Peyer's patch (tissue), 4 donors: ENCODE measurements at places on chromosomes 12 and 14. TPM values are rescaled to one million over a fixed set of nuclear protein-coding genes. Genes with fewer than 3 reads are reported as not detected.
A peak's percentile ranks its signal among the peaks of the same experiment; 100 is the strongest.

TMEM229B gene
- 8.3 TPM for total RNA-seq

TOMM20L gene
- not detected for total RNA-seq

SLCO1C1 gene
- total RNA-seq, result 2.8 TPM

GALNT8 gene
- total RNA-seq, result 17.7 TPM

SPPL3 gene
- total RNA-seq, result 26.4 TPM

PARP2 gene
- 15.4 TPM for total RNA-seq

PLD4 gene
- 1.7 TPM for total RNA-seq

CKB gene
- 101 TPM for total RNA-seq

FERMT2 gene
- total RNA-seq, result 10.0 TPM

TRIM9 gene
- 5.0 TPM for total RNA-seq

KCNH5 gene
- not detected for total RNA-seq

AMN gene
- 809 TPM for total RNA-seq

- no peaks in the 10 kb centered on the region for H3K4me1 ChIP-seq
- no peak overlapping the region for H3K4me3 ChIP-seq
- H3K27ac ChIP-seq, result no peak overlapping the region
- no peak for DNase-seq
- peaks cover 35% of the 10 kb centered on the region for H3K36me3 ChIP-seq
These were observed 47.7 kb downstream of the ATP6V1D start for GRCh38 chr14:67311868-67312267.

- DNase-seq, result no peak
- no peak overlapping the region for H3K4me3 ChIP-seq
- H3K36me3 ChIP-seq, result no peaks in the 10 kb centered on the region
- no peak overlapping the region for H3K27ac ChIP-seq
- no peaks in the 10 kb centered on the region for H3K27me3 ChIP-seq
These were observed 145.8 kb downstream of the BICD1 start for GRCh38 chr12:32252199-32253073.

- no peaks in the 10 kb centered on the region for H3K27me3 ChIP-seq
- peaks cover 63% of the 10 kb centered on the region for H3K4me1 ChIP-seq
- H3K4me3 ChIP-seq, result peak overlapping the region; percentile 89
These were observed 43.8 kb upstream of the PNMA1 start for GRCh38 chr14:73757876-73758391.

GRCh38 chr12:121561009-121561395, 19.8 kb downstream of the KDM2B start:
- no peak overlapping the region for H3K4me3 ChIP-seq
- no peaks in the 10 kb centered on the region for H3K4me1 ChIP-seq
- no peak for DNase-seq
- H3K27me3 ChIP-seq, result no peaks in the 10 kb centered on the region

DNA sequence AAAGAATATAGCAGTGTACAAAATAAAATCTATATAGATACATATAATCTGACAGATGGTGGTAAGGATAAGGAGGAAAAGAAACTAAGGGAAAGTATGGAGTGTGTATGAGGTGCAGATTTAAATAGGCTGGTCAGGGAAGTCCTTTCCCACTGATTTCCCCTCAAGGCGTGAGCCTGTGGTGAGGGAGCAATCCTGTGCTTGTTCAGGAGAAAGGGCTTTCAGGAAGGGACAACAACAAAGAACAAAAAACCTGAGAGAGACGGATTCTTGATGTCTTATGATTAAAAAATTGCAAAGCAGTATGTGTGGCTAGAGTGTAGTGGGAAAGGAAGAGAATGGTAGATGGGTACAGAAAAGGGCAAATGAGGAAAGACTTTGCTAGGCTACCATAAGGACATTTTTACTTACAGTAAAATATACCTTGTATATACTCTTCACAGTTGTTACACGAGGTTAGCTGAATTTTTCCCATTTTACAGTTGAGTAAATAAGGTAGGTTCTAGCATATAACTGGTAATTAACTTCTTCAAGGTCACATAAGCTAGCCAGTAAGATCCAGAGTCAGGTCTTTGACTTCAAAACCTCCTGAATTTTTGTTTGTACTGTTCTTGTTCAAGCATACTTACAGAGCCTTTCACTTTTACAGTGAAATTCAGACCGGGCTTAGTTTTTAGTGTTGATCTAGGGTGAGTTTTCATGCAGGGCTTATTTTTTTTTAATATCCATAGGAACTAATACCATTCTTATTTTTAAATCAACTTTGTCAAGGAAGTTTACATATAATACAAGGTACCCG, 15.6 kb downstream of the CNOT2 start:
- peaks cover 6% of the 10 kb centered on the region for H3K4me1 ChIP-seq
- no peaks in the 10 kb centered on the region for H3K27me3 ChIP-seq

GRCh38 chr12:60421741-60422140, 825.9 kb downstream of the SLC16A7 start:
- no peaks in the 10 kb centered on the region for H3K36me3 ChIP-seq
- H3K27ac ChIP-seq, result no peak overlapping the region
- H3K27me3 ChIP-seq, result no peaks in the 10 kb centered on the region
- no peak for DNase-seq

- peak overlapping the region; percentile 95 for H3K4me3 ChIP-seq
- no peaks in the 10 kb centered on the region for H3K27me3 ChIP-seq
- H3K4me1 ChIP-seq, result no peaks in the 10 kb centered on the region
- DNase-seq, result peak; percentile 52
These were observed 988 bp upstream of the TMEM263 start for GRCh38 chr12:106954462-106955376.

- no peak overlapping the region for H3K4me3 ChIP-seq
- no peaks in the 10 kb centered on the region for H3K4me1 ChIP-seq
- no peak for DNase-seq
- H3K36me3 ChIP-seq, result no peaks in the 10 kb centered on the region
- no peak overlapping the region for H3K27ac ChIP-seq
These were observed 9.4 kb downstream of the ERP27 start for GRCh38 chr12:14928931-14929330.

DNA sequence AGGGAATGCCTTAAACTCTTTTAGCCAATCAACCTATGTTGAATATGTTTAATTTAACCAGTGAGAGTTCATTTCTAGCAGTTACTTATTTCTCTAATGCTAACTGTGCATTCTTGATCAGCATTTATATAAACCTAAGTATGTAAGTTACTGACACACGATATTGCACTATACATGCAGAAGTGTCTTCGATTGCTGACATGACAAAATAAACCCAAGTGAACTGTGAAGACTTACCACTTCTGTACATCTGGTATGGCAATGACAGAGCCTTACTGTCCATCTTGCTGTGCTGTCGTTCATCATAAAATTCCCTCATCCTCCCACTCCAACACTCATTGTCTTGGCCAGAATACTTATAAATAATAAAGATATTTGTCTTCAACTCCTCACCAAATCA, 131.8 kb downstream of the TSHR start:
- no peak overlapping the region for H3K27ac ChIP-seq
- H3K27me3 ChIP-seq, result no peaks in the 10 kb centered on the region
- no peak for DNase-seq
- H3K4me3 ChIP-seq, result no peak overlapping the region
- H3K4me1 ChIP-seq, result no peaks in the 10 kb centered on the region

GRCh38 chr12:120076651-120077050, 39.9 kb downstream of the RAB35 start:
- no peaks in the 10 kb centered on the region for H3K36me3 ChIP-seq
- H3K27ac ChIP-seq, result no peak overlapping the region

- H3K27me3 ChIP-seq, result no peaks in the 10 kb centered on the region
- no peaks in the 10 kb centered on the region for H3K4me1 ChIP-seq
- H3K27ac ChIP-seq, result no peak overlapping the region
- no peak overlapping the region for H3K4me3 ChIP-seq
These were observed 18.8 kb downstream of the PLXNC1 start for GRCh38 chr12:94167071-94167755.

GRCh38 chr12:25121916-25122315, 73.0 kb downstream of the DNAI7 start:
- H3K27me3 ChIP-seq, result no peaks in the 10 kb centered on the region
- no peak overlapping the region for H3K27ac ChIP-seq
- no peak overlapping the region for H3K4me3 ChIP-seq
- no peak for DNase-seq
- no peaks in the 10 kb centered on the region for H3K4me1 ChIP-seq
- no peaks in the 10 kb centered on the region for H3K36me3 ChIP-seq

DNA sequence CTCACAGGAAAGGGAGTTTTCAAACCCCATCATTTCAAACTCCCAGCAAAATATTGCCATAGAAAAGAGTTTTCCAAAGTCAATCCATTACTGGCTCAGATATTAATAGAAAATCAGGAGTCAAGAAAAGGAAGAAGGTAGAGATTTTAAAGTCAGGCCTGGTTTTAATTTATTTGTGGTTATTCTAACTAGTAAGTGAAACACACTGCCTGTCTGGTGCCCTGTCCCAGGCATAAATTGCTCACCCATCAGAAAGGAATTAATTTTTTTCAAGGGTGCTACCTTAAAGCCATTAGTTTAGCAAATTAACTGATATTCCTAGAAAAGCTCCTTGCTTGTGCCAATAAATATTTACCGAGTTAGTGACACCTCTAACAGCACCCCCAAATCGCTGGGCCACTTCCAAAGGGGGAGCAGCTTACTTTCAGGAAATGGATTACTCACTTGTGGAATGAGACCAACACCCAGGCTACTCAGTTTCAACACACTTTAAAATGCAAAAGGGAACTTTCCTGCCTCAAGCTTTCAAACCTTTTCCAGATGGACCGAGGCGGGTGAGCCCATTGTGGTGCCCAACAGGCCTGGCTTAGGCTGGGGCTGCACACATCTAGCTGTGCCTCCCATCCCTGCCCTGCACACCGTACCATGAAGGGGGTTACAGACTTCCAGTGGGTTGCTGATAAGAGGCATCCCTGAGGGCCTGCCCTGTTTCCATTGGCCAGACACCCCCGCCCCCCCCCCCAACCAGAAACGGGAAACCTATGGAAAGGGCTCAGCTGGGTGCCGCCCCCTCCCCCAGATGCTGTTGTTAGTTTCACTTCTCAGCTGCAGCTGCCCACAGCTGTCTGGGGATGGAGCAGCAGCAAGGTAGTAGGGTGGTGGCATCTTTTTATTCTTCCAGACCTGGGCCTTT, 117.2 kb downstream of the SAMD4A start:
- no peaks in the 10 kb centered on the region for H3K36me3 ChIP-seq
- peak overlapping the region; percentile 82 for H3K27ac ChIP-seq
- H3K27me3 ChIP-seq, result no peaks in the 10 kb centered on the region
- DNase-seq, result no peak

DNA sequence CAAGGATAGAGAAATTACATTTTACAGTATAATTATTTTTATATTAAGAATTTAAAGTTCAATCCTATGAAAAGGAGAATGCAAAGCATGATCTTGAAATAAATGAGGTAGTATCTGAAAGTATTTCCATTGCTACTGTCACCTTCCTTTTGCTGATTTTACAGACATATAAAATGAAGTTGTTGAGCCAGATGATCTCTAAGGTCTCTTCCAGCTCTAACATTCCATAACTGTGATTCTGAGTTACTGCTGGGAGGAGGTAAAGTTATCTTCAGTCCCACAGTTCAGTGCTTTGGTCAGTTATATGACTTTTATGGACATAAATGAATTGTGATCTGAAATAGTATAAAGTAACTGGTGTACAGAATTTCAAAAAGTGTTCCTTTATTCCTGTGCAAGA, 52.8 kb downstream of the SLC38A6 start:
- no peaks in the 10 kb centered on the region for H3K27me3 ChIP-seq
- no peak overlapping the region for H3K27ac ChIP-seq
- no peak for DNase-seq
- H3K4me1 ChIP-seq, result no peaks in the 10 kb centered on the region
- H3K36me3 ChIP-seq, result no peaks in the 10 kb centered on the region

DNA sequence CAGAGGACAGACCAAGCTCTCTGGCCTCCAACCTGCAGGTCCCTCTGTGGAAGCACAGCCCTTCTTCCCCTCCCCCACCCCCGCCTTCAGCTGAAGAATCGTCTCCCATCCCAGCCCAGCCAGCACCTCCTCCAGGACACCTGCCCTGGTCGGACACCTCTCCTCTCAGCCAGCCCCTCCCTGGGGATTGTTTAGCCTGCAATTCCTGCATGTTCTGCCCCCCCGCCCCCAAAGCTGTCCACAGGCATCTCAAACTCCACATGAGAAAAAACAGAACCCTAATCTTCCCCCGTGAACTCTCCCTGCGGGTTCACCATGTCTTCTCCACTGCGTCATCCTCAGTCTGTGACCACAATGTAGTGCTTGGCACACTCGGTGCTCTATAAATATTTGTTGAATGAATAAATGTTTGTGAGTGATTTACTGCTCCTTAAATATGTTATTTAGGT, 24.1 kb downstream of the PRIMA1 start:
- no peak overlapping the region for H3K27ac ChIP-seq
- no peak overlapping the region for H3K4me3 ChIP-seq
- no peaks in the 10 kb centered on the region for H3K27me3 ChIP-seq
- DNase-seq, result no peak
- H3K4me1 ChIP-seq, result no peaks in the 10 kb centered on the region

- H3K4me3 ChIP-seq, result no peak overlapping the region
- no peaks in the 10 kb centered on the region for H3K27me3 ChIP-seq
- DNase-seq, result no peak
- no peaks in the 10 kb centered on the region for H3K36me3 ChIP-seq
- no peaks in the 10 kb centered on the region for H3K4me1 ChIP-seq
These were observed 46.9 kb downstream of the EVL start for GRCh38 chr14:100111931-100112704.

GRCh38 chr14:39339003-39339402, 93.2 kb downstream of the FBXO33 start:
- H3K4me3 ChIP-seq, result no peak overlapping the region
- no peaks in the 10 kb centered on the region for H3K27me3 ChIP-seq
- no peaks in the 10 kb centered on the region for H3K36me3 ChIP-seq
- no peak overlapping the region for H3K27ac ChIP-seq
- no peak for DNase-seq

DNA sequence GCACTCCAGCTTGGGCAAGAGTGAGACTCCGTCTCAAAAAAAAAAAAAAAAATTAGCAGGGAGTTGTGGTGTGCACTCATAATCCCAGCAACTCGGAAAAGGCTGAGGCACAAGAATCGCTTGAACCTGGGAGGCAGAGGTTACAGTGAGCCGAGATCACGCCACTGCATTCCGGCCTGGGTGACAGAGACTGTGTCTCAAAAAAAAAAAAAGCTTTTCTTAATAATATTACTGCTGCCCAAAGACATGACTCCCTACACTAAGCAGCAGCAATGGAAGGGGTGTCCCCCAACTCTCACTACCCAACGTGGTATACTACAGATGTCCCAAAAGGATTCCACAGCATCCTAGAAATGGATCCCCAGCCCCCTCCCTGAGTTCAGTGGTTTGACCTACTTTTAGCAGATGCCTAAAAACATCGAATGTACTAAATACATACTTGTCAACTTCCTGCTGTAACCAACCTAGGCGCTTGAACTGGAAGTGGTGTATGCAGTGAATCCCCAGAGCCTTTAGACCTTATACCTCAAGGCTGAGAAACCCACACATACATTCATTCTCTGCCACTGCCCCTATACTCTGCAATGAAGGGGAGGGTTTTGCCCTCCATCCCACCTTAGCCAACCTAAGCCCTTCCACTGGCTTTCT, 8.5 kb upstream of the FKBP11 start:
- no peaks in the 10 kb centered on the region for H3K27me3 ChIP-seq
- no peak for DNase-seq
- H3K4me3 ChIP-seq, result peak overlapping the region; percentile 16
- peak overlapping the region; percentile 5 for H3K27ac ChIP-seq
- no peaks in the 10 kb centered on the region for H3K4me1 ChIP-seq
